ENCODE measurements at places on chromosomes 1 and 21.
A peak's percentile ranks its signal among the peaks of the same experiment; 100 is the strongest.

- DNase-seq = peak; percentile 87
Observed at GRCh38 chr1:97277891-97278654, 556.5 kb downstream of the PTBP2 start.

GRCh38 chr21:39080366-39080765 lies 102.9 kb downstream of the PSMG1 start:
- no peak for DNase-seq

DNA sequence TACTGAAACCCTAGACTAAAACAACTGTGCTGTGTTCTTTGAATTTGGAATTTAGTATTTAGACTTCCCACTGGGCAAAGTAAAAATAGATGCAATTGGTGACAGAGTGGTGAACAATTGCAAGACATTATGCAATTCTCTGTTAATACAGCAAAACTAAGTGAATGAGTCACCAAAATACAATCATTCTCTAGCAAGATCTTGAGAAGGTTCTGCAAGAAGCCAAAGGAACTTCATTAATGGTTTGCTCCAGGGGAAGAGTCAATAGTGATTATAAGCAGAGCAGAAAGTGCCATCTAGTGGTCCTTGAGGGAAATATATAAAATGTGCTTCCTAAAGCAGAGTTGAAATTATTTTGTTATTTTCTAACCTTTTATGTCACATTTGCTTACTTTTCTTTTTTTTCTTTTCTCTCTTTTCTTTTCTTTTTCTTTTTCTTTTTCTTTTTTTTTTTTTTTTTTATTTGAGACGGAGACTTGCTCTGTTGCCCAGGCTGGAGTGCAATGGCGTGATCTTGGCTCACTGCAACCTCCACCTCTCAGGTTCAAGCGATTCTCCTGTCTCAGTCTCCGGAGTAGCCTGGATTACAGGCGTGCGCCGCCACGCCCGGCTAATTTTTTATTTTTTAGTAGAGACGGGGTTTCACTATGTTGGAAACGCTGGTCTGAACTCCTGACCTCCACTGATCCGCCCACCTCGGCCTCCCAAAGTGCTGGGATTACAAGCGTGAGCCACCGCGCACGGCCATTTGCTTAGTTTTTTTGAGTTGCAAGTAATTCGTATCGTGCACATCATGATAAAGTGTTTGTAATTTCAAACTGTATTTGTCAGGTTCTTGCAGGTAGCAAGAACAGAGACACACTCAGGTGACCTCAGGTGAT lies 99.2 kb downstream of the CTH start:
- DNase-seq = peak; percentile 96

GRCh38 chr1:203131548-203132200 lies 4.1 kb downstream of the ADORA1 start:
- DNase-seq = no peak

DNA sequence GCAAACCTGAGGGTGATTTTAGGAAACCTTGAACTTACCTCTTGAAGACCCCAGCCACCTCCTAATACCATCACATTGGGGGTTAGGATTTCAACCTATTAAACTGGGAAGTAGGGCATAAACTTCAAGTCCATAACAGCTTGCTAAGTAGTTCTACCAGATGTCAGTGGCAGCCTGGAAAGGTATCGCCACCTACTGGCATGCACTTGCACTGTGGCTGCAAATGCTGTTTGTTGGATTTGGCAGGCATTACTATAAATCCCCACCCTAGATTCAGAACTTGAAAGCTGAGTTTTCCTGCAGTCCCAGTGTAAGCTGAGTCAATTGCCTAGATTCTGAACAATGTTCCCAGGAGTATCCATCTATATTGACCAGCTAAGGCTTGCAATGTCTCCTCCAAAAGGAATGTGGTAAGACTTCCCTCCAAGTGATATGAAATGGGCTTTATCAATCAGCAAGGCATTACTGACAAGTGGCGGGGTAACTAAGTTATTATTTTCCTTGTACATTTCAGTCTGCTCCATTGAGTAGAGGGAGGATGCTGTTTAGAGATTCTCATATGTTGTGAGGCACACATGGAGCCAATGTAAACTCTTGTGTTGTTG lies 474.5 kb downstream of the PTPRC start:
- DNase-seq = peak; percentile 73

- no peak for DNase-seq
Observed at GRCh38 chr1:87077959-87078639, 163.7 kb downstream of the HS2ST1 start.

- DNase-seq = no peak
Observed at GRCh38 chr1:41355761-41356160, 5.5 kb upstream of the FOXO6 start.

GRCh38 chr1:220698607-220699016 lies 8.4 kb downstream of the C1orf115 start:
- DNase-seq = no peak

GRCh38 chr1:241839369-241839979 lies 8.5 kb upstream of the EXO1 start:
- DNase-seq = no peak

- no peak for DNase-seq
Observed at GRCh38 chr21:34331726-34332125, 32.1 kb upstream of the KCNE2 start.

GRCh38 chr1:208219098-208219658 lies 25.0 kb downstream of the PLXNA2 start:
- no peak for DNase-seq

DNA sequence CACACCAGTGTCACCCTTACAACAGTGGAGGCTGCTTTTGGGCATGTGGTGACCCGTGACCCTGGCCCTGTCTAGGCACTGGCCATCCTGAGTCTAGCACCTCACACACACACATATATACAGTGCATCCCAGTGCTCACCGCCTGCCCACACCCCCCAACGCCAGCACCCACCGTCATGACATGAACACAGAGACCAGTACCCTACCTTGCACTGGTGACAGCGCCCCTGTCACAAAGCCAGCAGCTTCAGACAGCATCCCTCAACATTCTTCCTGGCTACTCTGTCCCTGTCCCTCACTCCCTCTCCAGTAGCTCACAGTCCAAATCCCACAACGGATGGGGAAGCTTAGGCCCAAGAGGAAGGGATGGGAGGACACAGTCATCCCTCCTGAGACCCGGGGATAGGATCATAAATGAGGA lies 27.1 kb downstream of the AHDC1 start:
- DNase-seq = no peak

DNA sequence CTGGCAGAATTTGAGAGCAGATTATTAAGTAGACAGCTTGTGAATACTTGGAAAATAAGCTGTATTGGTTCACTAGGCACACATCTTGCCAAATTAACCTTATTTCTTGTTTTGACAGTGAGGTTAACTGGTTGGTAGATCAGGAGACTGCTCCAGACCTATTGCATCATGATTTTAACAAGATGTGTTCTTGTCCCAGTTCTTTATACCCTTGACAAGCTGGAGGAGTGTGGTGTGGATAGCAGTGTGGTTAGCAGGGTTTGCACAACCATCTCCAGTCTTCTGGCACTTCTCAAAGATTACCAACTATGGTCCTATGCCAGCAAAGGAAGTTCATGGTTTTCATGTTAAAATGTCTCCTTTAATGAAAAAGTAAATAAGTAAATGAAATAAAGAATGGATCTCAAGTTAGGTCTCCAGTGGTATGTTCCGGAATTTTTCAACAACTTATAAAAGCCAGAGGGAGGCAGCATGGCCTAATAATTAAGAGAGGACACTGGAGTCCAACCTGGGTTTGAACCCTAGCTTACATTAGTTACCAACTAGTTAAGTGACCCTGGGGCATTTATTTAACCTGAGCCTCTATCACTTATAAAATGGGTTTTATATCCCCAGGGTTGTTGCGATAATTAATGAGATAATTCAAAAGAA lies 34.1 kb downstream of the DDX20 start:
- DNase-seq = no peak

DNA sequence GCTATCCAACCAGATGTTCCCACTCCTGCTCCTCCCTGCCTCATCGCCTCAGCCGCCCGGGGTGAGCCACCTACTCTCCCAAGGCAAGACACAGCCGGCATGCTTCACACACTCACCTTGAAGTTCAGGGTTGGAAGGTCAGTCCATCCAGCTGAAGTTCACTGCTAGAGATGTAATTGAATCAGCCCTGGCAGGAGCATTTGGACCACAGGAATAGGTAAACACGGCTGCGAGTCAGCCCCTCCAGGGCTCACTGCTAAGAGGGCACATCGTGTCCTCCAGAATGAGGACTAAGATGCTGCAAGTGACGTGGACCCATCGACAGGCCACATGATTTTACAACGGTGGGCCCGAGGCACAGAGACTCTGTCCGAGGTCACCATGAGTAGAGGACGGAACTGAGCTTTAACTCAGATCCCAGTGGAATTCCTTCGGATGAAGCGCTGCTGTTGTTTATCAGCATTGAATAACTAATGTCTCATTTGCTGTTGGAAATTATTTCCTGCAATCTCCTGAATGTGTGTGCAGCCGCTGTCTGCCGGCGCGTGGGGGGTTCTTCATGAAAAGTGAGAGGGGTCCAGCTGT lies 41.9 kb downstream of the RSPH1 start:
- no peak for DNase-seq

DNA sequence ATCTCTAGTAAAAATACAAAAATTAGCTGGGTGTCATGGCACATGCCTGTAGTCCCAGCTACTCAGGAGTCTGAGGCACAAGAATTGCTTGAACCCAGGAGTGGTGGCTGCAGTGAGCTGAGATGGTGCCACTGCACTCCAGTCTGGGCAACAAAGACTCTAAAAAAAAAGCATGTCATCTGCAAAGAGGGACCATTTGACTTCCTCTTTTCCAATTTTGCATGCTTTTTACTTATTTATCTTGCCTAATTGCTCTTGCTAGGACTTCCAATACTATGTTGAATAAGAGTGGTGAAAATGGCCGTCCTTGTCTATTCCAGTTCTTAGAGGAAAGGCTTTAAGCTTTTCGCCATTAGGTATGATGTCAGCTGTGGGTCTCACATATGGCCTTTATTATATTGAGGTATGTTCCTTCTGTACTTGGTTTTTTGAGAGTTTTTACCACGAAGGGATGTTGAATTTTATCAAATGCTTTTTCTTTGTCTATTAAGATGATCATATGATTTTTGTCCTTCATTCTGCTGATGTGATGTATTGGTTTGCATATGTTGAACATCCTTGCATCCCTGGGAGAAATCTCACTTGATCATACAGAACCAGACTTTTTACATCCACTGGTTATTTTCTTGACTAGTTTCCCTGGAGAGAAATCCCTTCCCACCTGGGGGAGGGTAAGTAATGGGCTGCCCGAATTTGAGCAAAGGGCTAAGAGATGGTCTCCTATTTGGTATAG lies 17.0 kb upstream of the RAP1GAP start:
- DNase-seq = no peak
